AML-193 (cell line): ENCODE measurements at places on chromosomes 12 and 14.

- no peak for DNase-seq
Observed at GRCh38 chr12:43711348-43711747, 47.2 kb downstream of the PUS7L start.

- DNase-seq: no peak
Observed at GRCh38 chr14:83044001-83044400, 1510.3 kb upstream of the SEL1L start.

GRCh38 chr12:116928504-116928903 lies 17.8 kb downstream of the FBXW8 start:
- DNase-seq: no peak

- DNase-seq: no peak
Observed at GRCh38 chr12:52181746-52182145, 10.1 kb downstream of the KRT80 start.

DNA sequence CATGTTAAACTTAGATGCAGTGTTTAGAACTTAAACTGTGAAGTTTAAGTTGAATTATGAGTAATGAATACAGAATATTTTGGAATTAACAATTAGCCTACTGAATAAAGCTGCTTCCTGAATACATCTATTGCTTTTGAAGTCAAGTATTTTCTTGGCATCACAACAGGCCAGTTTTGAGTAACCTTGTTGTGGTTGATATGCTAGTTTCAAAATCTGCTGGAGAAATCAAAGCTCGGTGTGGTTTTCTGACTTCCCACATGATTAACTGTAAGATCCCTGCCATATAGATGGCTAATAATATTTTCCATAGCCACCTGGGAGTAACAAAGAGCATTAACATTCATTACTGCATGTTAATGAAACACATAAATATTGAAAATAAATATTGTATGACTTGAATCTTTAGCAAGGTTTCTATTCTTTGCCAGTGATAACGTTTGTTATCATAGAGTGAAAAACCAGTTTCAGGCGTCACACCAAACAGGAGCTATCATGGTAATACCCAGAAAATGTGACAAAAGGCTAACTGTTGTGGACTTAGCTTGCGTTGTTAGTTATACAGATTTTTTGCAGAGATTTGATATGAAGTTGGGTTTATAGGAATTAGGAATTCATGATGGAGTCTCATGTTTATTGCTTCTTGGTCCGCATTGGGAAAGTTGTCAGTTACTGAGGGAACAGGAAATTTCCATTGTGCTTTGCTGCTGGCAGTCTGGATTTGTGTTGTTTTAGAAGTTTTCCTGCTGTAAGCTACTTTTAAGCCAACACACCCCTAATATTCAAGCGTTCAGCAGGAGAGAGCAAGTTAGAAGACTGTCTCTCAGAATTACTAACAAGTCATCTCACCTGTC lies 32.1 kb downstream of the PPFIBP1 start:
- no peak for DNase-seq

DNA sequence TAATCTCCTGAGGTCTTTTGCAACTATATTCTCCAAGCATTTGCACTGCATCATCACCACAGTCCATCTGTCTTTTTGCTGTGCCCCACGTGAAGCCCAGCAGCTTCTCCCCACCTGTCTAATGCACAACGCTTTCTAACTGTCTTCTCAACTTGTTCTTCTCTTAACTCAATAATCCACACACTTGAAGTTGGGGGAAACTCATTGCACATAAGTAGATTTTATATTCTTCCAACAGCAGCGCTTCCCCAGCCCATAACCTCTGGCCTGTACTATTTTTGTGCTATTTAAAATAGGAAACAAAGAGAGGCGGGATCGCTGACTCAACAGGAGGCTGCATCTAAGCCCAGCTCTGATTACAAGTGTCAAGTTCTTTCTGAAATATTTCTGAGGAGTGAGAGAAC lies 226.7 kb downstream of the GXYLT1 start:
- DNase-seq: no peak

- no peak for DNase-seq
Observed at GRCh38 chr12:54385251-54385914, 850 bp upstream of the ZNF385A start.

- no peak for DNase-seq
Observed at GRCh38 chr14:90599339-90599738, 202.5 kb downstream of the CALM1 start.

DNA sequence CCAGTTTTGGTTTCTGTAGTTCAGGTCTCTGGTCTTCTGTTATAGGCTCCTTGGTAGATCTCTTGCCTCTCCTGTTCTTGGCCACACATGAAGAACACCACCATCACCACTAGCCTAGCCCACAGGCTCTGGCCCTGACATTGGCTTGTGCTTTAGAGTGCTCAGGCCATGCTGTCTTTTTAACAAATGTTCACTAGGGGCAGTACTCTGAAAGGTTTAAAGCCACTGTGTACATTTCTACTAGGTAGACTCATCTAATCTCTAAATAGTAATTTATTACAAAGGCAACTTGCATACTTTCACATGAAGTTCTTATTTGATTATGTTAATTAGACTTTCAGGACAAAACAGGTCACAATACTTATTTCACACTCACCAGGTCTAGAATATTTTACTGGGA lies 38.3 kb downstream of the PDE6H start:
- DNase-seq: peak; percentile 5

DNA sequence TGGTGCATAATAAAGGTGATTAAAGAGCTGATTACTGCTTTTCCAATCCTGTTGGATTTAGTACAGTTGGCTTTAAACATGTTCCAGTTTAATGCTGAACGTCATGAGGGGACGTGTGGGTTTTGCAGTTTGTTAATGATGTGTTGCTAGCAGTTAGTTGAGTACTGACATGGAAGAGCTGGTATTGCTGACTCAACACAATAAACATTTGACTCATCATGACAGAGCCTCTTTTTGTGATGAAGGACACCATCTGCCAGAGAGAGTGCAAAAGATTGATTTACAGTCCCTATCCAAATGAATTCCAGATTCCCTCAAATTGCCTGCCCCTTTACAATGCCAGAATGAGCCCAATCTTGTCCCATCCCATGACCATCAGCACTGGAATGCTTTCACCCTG lies 346.2 kb upstream of the PRICKLE1 start:
- DNase-seq: no peak

- no peak for DNase-seq
Observed at GRCh38 chr14:49930720-49931119, 37.8 kb downstream of the ARF6 start.

GRCh38 chr14:70601162-70601561 lies 707 bp upstream of the MED6 start:
- DNase-seq: no peak

DNA sequence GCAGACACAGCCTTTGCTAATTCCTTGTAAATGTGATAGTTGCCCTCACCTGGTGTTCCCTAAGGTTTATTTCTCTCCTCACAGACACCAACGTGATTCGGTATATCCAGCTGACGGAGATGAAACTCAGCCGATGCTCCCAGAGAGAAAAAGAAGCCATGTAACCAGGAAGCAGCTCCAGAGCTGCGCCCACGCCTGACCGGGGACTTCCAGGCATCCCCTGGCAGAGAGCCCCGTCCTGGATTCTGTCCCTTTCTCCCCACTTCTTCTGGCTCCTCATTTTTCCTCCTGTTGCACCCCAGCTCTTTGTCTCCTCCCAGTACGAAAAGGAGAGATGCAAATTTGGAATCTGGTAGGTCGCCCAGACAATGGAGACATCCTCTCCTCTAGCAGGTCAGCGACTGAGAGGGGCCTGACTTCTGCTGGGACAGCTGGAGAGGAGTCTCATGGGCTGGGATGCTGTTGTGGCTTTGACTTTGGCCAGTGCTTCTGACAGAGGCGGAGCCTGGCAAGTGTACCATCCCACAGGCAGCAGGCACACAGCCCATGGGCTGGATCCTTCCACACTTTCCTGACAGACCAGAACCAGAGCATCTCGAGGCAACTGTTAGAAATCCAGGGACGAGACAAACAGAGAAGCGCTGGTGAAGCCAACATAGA lies 29.4 kb downstream of the TTC9 start:
- no peak for DNase-seq

DNA sequence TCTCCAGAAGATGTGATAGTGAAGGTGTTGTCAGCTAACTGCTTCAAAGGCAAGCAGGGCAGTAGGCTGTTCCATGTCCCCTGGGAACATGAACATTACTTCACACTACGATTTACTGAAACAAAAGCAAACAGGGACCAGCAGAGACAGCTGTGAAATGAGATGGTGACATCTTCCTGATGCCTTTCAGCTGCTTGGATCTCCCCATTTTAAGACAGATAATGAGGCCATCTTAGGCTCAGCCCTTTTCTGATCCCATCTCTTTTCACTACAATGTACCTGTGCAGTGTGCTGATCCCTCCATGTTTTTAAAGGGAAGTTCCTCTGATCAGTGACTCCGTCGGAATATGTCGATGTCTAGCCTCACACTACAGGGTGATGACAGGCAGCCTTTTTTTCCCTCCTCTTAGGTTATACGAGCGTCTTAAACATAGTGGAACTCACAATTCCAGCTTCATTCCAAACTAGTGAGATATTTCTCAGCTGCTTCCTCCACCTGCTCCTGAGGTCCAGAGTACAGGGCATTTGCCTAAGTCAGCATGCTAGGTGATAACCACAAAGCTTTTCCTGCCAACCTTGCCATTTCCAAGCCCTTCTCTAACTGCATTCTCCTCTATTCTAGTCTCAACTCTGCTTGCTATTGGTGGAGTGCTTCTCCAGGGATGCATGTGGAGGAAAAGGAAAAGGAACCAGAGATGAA lies 87.6 kb upstream of the EGLN3 start:
- no peak for DNase-seq

GRCh38 chr12:132239796-132240668 lies 89.4 kb downstream of the GALNT9 start:
- DNase-seq: no peak

GRCh38 chr12:108649669-108650068 lies 16.0 kb upstream of the SELPLG start:
- no peak for DNase-seq

DNA sequence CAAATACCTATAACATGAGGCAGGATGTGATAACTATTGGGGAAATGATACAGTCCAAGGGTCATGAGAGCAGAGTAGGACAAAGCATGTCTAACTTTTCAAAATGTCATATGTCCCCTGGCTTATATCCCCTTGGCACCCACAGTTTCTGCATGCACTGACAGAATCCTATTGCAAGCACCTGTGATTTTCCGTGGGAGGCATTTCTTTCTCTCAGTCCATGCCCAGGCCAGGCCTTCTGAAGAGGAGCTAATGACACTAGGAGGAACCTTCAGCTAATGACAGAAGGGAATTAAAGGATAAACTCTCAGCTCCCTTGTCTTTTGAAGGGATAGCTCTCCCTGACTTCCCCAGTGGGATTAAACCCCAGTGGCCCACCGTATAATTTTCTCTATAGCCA lies 249.2 kb downstream of the TTC6 start:
- DNase-seq: no peak

DNA sequence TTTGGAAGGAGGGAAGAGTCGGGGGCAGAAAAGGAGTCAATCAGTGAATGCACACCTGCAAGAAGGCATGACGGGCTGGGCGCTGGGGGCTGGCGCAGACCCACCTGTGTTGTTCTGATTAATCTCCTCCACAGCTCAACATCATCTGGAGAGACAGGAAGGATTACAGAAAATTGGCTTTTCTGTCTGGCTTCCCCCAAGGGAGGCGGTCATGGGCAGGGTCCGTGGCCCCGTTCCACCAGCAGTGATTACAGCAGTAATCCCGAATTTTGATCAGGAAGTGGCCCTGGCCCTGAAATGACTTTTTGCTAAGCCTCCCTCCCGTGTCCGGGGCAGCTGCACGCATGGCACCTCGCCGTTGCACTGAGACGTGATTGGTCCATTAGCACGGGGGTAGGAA lies 24.4 kb upstream of the GALNT9 start:
- no peak for DNase-seq

GRCh38 chr14:77065851-77066577 lies 32.0 kb upstream of the CIPC start:
- DNase-seq: no peak
